Epithelial cell of proximal tubule (primary cell): ENCODE measurements at places on chromosomes 3 and 15. TPM values are rescaled to one million over a fixed set of nuclear protein-coding genes. Genes with fewer than 3 reads are reported as not detected.

- DNase-seq, result no peak
Measured at GRCh38 chr3:190205739-190206138, 85.0 kb upstream of the P3H2 start.

Gene MYLK
- 81.4 TPM in 2 replicates for total RNA-seq

GRCh38 chr3:98984024-98984423, 82.5 kb upstream of the DCBLD2 start:
- no peak for DNase-seq

DNA sequence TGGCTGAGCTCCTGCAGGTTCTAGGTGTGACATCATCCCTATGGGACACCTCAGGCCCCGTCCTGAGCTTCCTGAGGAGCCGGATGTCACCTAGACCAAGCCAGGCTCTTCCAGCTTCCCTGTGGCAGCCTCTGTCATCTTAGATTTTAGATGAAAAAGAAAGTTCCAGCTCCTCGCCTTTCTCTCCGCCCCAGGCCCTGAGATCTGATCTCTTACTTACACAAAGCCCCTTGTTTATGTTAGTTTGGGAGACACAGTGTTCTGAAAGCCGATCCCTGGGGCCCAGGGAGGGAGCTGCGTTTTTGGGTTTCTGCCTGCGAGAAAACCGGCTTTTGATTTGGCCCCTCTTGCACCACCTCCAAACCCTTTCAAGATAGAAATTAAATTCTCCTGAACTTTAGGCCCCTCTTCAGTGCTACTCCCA, 40.2 kb upstream of the FAM107A start:
- no peak for DNase-seq
